Mesenchymal stem cell (in vitro differentiated cells and primary cell): ENCODE measurements at places on chromosomes 6 and 20.

- peaks cover 10% of the 10 kb centered on the region for H3K4me1 ChIP-seq
- peak; percentile 10 for DNase-seq
- H3K36me3 ChIP-seq = no peaks in the 10 kb centered on the region
- H3K4me3 ChIP-seq = no peak overlapping the region
- peak overlapping the region; percentile 74 for H3K27ac ChIP-seq
Measured at GRCh38 chr6:162379757-162380409, 347.7 kb downstream of the PRKN start.

- no peaks in the 10 kb centered on the region for H3K4me1 ChIP-seq
- no peak overlapping the region for H3K27ac ChIP-seq
- no peak for DNase-seq
- H3K27me3 ChIP-seq = no peaks in the 10 kb centered on the region
- H3K36me3 ChIP-seq = no peaks in the 10 kb centered on the region
Measured at GRCh38 chr20:11820838-11821237, 96.9 kb upstream of the BTBD3 start.

GRCh38 chr6:7101290-7101689 is 6.5 kb upstream of the RREB1 start:
- no peak overlapping the region for H3K27ac ChIP-seq
- H3K36me3 ChIP-seq = no peaks in the 10 kb centered on the region
- no peak overlapping the region for H3K4me3 ChIP-seq
- no peak for DNase-seq
- no peaks in the 10 kb centered on the region for H3K4me1 ChIP-seq

DNA sequence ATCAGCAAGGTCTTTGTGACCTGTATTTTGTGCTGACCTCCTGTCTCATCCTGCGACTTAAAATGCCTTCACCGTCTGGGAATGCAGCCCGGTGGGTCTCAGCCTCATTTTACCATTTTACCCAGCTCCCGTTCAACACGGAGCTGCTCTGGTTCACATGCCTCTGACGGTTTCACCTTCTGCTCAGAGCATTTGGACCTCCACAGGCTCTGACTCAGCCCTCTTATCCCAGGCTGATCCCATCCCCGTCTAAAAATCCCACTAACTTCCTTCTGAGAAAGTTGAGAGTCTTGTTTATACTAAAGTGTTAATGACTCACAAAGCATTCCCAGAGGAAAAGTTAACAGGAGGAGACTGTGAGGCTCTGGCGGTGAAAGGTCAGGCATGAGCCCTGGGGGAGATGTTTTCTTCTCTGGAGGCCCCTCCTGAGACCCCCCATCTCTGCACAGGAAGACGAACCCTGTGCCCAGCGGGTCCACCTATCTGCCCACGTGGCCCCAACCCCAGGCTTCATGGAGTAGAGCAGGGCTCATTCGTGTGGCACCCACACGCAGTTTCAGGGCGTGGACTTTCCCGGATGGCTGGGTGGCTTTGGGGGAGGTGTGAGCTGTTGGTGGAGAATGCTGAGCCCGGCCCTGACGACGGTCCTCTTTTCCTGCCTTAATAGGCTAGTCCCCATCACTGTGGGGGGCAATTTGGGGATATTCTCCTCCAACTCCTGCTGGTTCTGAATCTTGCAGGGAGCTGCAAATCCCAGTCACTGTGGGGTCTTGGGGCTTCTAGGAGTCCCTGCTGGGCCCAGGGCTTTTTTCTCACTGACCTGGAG is 3.3 kb upstream of the BIRC7 start:
- DNase-seq = peak; percentile 99
- H3K36me3 ChIP-seq = no peaks in the 10 kb centered on the region
- peak overlapping the region; percentile 97 for H3K27ac ChIP-seq
- H3K4me3 ChIP-seq = peak overlapping the region; percentile 31
- peaks cover 60% of the 10 kb centered on the region for H3K4me1 ChIP-seq

DNA sequence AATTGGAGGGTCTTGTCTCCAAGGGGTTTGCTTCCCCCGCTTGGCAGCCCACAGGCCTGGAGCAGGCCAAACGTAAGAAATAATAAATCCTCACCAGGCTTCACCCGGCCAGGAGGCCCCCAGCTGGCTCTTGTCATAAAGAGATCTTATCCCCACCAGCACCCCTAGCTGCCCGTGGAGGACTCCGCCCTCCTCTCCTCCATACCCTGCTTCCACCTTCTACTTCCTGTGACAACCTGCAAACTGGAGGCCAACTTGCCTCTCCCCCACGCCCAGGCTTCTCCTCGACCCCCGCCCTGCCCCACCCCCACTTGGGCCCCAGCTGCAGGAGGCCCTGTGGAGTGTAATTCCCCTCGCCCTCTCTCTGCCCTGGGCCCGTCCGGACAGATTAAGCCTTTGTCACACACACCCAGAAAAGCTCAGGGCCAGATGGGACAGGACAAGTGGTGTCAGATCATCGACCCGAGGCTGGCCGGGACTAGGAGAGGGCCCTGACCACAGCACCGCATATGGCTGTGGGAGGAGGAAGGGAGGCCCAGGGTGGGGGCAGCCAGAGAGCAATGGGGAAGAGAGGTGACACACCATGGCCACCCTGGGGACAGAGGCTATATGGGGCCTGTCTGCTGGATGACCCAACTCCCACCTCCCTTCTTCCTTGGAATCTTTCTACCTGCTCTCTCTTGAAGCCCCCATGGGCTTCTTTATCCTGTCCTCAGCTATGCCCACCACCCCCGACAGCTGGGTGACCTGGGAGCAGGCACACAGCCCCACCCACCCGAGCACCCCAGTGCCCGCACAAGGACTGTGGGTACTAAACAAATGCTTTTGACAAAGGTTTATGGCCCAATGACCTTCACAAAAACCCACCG is 3.9 kb downstream of the NOL4L start:
- H3K27ac ChIP-seq = no peak overlapping the region
- peak; percentile 48 for DNase-seq
- no peak overlapping the region for H3K4me3 ChIP-seq

DNA sequence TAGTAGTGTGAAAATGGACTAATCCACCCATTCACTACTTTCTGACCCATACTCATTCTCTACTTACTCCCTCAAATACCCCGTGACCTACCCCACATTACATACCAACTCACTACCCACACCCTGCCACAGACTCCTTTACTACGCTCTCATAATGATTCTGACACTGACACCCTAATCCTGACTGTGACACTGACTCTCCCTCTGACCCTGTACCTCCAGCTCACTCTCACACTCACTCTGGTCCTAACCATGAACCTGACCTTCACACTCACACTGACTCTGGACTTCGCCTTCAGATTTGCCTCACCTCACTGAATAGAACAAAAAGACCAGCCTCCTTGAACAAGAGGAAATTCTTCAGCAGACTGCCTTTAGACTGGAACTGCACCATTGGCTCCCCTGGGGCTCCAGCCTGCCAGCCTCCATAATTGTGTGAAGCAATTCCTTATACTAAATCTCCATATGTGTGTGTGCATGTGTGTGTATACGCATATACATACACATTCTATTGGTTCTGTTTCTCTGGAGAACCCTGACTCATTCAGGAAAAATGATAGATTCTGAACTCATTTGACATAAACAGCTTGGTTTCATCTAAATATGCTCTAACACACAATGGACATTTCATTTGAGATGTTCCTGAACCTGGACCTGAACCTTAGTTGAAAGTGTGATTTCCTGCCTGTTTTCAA is 10.5 kb upstream of the ZNF343 start:
- no peak overlapping the region for H3K4me3 ChIP-seq
- no peaks in the 10 kb centered on the region for H3K36me3 ChIP-seq
- peak; percentile 73 for DNase-seq
- H3K27me3 ChIP-seq = no peaks in the 10 kb centered on the region
- peaks cover 1% of the 10 kb centered on the region for H3K4me1 ChIP-seq

GRCh38 chr6:96286503-96286902 is 235.1 kb upstream of the UFL1 start:
- H3K4me3 ChIP-seq = no peak overlapping the region
- no peaks in the 10 kb centered on the region for H3K4me1 ChIP-seq
- no peaks in the 10 kb centered on the region for H3K27me3 ChIP-seq
- H3K36me3 ChIP-seq = no peaks in the 10 kb centered on the region

DNA sequence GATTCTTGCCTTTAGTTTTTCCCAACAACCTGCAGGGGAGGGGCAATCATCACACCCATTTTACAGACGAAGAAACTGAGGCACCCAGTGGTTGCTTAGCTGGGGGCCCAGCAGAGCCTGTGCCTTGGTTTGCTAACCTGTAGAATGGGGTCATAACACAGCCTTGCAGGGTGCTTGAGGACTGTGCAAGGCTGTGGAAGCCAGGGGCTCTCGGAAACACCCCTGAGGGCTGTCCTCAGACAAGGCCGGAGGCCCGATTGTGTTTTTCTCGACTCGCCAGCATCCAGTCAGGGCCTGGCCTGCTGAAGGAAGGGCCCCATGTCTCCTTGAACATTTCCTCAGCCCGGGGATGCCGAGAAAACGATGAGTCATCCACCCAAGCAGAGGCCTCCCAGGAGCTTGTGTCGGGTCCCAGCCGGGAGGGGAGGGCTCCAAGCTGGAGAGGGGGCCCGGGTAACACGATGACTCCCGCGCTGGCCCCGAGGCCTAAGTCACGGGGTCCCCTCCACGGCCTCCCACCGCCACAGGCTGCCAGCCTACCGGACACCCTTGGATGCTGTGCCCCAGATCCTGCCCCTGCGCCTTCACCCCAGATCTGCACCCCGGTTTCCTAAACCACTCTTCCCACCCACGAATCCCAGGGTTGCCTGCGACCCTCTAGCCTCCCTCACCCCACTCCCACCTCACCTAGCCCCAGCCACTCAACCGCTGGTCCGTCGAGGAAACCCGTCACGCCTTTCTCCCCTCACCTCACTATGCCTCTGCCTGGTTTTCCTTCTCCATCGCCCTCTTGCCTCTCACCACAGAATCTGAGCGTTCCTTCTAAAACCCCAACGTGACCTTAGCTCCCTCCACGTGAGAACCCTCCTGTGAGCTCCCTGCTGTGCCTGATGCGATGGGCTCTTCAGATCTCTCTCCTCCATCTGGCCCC is 10.6 kb downstream of the NOL4L start:
- H3K27ac ChIP-seq = peak overlapping the region; percentile 66
- H3K27me3 ChIP-seq = no peaks in the 10 kb centered on the region
- no peaks in the 10 kb centered on the region for H3K36me3 ChIP-seq
- peak; percentile 92 for DNase-seq
- no peak overlapping the region for H3K4me3 ChIP-seq
- H3K4me1 ChIP-seq = peaks cover 35% of the 10 kb centered on the region

- H3K27ac ChIP-seq = no peak overlapping the region
- no peaks in the 10 kb centered on the region for H3K27me3 ChIP-seq
- no peak overlapping the region for H3K4me3 ChIP-seq
- DNase-seq = no peak
Measured at GRCh38 chr6:48990739-48991138, 472.3 kb downstream of the MMUT start.

- no peak overlapping the region for H3K4me3 ChIP-seq
- H3K4me1 ChIP-seq = peaks cover 2% of the 10 kb centered on the region
- no peaks in the 10 kb centered on the region for H3K36me3 ChIP-seq
Measured at GRCh38 chr6:18323935-18324705, 59.8 kb upstream of the DEK start.

DNA sequence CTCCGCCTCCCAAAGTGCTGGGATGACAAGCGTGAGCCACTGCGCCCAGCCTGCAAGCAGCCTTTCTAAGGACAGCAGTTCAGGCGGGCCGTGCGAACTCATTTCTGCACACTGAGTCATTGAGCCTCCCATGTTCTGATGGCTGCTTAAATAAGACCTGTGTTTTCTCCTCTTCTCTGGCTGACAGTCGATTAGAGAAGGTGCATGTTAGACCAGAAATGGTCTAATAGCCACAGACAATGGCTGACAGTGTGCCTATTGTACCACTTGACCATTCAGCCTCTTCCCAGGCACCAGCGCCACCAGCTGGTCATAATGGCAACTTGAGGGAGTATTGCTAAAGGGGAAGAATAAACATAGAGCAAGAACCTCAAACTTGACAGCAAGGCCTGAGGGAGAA is 6.2 kb downstream of the CST11 start:
- DNase-seq = peak; percentile 62
- no peaks in the 10 kb centered on the region for H3K36me3 ChIP-seq
- H3K4me3 ChIP-seq = no peak overlapping the region
- H3K4me1 ChIP-seq = peaks cover 5% of the 10 kb centered on the region
- no peaks in the 10 kb centered on the region for H3K27me3 ChIP-seq

DNA sequence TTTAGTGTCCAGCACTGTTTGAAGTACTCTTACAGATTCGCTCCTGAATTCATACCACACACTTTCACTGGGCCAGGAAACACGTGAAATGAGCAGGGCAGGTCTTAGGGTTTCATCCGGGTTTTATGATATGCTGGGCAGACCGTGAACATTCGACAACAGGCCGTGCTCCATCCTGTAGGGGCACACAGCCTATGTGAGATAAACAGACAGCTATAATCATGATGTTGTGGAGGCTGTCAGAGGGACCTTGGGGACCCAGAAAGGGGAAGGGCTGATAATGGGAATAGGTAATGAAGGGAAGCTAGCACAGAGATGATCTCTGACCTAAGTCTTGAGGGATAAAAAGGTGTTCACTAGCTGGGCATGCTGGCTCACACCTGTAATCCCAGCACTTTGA is 110.4 kb downstream of the RIN2 start:
- H3K4me1 ChIP-seq = no peaks in the 10 kb centered on the region
- no peak overlapping the region for H3K4me3 ChIP-seq
- H3K27me3 ChIP-seq = no peaks in the 10 kb centered on the region
- no peak for DNase-seq
- H3K27ac ChIP-seq = no peak overlapping the region
- peaks cover 22% of the 10 kb centered on the region for H3K36me3 ChIP-seq

DNA sequence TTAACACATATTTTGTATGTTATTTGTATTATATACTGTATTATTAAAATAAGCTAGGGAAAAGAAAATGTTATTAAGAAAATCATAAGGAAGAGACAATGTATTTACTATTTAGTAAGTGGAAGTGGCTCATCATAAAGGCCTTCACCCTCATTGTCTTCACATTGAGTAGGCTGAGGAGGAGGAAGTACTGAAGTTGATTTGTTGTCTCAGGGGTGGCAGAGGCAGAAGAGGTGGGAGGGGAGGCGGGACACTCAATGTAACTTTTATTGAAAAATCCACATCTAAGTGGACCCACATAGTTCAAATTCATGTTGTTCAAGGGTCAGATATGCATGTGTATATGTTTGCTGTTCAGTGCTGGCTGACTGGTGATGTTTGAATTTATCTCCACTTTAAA is 210.2 kb upstream of the CITED2 start:
- H3K27me3 ChIP-seq = no peaks in the 10 kb centered on the region
- DNase-seq = no peak
- no peaks in the 10 kb centered on the region for H3K36me3 ChIP-seq
- peaks cover 5% of the 10 kb centered on the region for H3K4me1 ChIP-seq
- no peak overlapping the region for H3K4me3 ChIP-seq
- H3K27ac ChIP-seq = no peak overlapping the region

GRCh38 chr20:14673164-14673563 is 335.8 kb upstream of the FLRT3 start:
- H3K27me3 ChIP-seq = no peaks in the 10 kb centered on the region
- no peaks in the 10 kb centered on the region for H3K4me1 ChIP-seq
- no peaks in the 10 kb centered on the region for H3K36me3 ChIP-seq
- H3K4me3 ChIP-seq = no peak overlapping the region

GRCh38 chr6:157853018-157853805 is 30.2 kb downstream of the SNX9 start:
- H3K27ac ChIP-seq = no peak overlapping the region
- DNase-seq = no peak
- H3K4me3 ChIP-seq = no peak overlapping the region
- peaks cover 4% of the 10 kb centered on the region for H3K4me1 ChIP-seq
- no peaks in the 10 kb centered on the region for H3K27me3 ChIP-seq
